ENCODE measurements at places on chromosomes 4 and X.

- DNase-seq, result no peak
Observed at GRCh38 chr4:3290889-3291321, 1.9 kb upstream of the RGS12 start.

- no peak for DNase-seq
Observed at GRCh38 chr4:56704089-56704871, 23.2 kb upstream of the HOPX start.

GRCh38 chr4:155548173-155548572 lies 118.5 kb upstream of the GUCY1A1 start:
- no peak for DNase-seq

GRCh38 chr4:154719087-154719486 lies 24.7 kb upstream of the LRAT start:
- DNase-seq, result no peak

DNA sequence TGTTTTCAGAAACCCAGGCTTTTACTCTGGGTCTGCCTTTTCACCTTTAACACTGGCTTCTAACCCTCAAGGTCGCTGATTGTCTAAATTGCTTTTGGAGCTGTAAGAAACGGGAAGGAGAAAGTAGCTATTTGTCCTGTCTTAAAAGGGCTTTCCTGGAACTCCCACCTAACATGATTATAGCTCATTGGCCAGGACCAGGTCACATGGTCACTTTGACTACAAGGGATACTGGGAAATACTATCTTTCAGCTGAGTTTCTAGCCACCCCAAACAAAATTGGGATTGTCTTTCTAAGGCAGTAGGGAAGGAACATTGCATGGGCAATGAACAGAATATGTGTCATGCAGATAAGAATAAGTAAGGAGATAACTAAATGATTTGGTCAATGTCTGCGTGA lies 106.7 kb upstream of the ARHGAP24 start:
- no peak for DNase-seq

DNA sequence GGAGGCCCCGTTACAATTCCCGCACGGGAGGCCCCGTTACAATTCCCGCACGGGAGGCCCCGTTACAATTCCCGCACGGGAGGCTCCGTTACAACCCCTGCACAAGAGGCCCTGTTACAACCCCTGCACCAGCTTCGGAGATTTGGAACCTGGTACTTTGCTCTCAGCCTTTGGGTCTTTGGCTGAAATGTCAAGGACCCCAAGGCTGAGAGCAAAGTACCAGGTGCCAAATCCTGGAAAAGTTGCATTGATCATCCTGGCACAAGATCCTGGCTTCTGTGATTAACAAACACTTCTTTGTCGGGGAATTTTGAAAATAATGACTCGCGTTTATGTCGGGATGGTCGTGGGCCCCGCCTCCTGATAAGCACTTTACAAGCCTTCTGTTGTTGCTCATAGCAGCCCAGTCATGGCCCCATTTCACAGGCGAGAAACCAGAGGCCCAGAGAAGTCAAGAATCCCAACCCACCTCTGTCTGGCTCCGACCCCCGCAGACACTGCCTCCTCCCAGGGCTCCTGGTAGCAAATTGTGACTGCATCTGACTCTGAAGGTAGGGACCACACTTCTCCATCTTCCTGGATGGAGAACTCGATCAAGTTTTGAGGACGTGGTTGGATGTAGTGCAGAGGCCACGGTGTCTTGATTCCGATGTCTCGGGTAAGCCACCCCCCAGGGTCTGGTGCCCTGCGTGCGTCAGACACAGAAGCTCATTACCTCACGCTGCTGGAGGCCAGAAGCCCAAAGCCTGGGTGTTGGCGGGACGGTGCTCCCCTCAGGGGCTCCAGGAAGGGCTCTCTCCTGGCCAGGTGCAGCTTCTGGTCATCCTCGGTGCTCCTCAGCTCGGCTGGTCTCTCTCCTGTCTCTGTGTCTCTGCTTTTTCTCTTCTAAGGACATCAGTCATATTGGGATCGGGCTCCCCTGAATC lies 60.3 kb downstream of the ADRA2C start:
- DNase-seq, result no peak

DNA sequence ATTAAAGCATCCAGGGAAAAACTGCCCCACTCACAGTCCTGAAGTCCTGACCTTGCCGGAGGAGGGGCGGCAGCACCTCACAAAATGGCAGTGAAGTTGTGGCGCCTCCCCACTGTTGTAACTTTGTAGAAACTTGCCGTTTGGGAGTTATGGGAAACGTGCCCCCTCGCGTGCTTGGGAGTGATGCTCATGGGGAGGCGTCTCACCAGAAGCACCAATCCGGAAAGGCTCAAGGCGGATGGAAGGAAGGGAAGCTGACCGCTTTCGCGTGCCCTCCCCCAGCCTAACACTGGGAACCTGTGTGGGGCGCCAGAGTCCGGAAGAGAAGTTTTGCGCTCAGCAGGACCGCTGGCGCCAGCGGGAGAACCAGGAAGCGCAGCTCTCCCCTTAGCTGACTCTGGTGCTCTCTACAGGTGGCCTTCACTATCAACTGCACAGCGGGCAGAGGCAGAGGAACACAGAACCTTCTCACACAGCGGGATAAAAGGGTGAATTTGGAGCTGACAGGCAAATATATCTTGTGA lies at the start of the genes CT45A10 and SAGE1:
CT45A10 (minus strand) TSS at position 151 of the 524 bp plus-strand sequence. CDS start 8,100 bp downstream, outside the sequence.
SAGE1 (plus strand) TSS at position 423 of the 524 bp plus-strand sequence. CDS start 2,527 bp downstream, outside the sequence.
- DNase-seq, result no peak

DNA sequence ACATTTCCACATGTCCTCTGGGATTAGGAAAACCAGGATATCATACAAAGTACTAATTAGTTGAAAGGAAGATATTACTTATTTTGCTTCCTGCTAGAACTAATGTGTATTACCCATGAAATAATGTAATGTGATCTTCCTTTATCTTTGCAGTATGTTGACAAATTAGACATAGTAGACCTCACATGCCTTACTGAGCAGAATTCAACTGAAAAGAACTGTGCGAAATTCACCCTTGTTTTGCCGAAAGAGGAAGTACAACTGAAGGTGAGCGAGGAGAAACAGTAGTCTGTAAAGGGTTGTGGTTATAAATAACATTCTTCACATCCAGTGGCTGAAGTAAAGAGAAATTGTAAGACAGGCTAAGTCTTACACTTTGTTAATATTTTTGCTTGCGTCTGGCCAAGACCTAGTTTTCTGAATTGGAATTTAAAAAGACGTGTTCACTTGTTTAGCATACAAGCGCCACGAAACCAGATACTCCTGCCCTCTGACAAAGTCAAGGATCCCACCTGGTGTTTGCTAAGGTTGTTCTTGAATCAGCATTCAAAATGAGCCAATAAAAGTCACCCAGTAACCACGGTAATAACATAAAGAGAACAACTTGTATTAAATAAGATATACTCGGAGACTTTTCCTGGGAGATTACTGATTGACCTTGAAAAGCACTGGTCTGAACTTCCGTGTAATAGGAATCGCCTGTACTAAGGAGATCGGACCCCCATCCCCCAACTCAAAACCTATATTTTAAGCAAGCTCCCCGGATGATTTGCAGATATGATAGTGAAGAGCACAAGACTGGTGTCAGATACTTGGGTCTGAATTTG lies 16.9 kb downstream of the STAP1 start:
- no peak for DNase-seq

GRCh38 chr4:139085141-139085540 lies 69.6 kb downstream of the NOCT start:
- DNase-seq, result no peak

- no peak for DNase-seq
Observed at GRCh38 chr4:20901851-20902250, 201.6 kb downstream of the PACRGL start.

GRCh38 chrX:116490104-116490503 lies 27.3 kb upstream of the CT83 start:
- no peak for DNase-seq

GRCh38 chr4:48340276-48340964 lies 909 bp upstream of the SLAIN2 start:
- peak; percentile 4 for DNase-seq

DNA sequence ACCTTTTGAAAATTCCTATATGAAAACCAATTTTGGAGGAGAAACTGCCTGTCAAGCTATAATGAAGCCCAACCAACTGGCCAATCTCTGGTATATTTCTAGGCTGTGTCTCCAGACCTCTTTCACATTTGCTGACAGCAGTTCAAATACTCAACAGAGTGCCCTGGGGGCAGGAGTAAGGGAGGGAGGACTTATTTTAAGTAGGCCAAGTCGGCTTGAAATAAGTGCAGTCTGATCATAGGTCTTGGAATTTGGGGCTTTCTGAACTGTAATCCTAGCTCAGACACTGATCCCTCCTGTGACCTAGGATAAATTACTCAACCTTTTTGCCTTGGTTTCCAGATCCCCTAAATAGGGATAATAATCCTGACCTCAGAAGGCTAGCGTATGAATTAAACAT lies 59.4 kb upstream of the SLC7A11 start:
- no peak for DNase-seq

All from stimulated activated CD8-positive, alpha-beta memory T cell treated with anti-CD3 and anti-CD28 coated beads, Interleukin-2, amount 100 ng/mL, for 1 hour (primary cell).